ENCODE measurements at places on chromosomes 7 and 10. TPM values are rescaled to one million over a fixed set of nuclear protein-coding genes. Genes with fewer than 3 reads are reported as not detected.

DNA sequence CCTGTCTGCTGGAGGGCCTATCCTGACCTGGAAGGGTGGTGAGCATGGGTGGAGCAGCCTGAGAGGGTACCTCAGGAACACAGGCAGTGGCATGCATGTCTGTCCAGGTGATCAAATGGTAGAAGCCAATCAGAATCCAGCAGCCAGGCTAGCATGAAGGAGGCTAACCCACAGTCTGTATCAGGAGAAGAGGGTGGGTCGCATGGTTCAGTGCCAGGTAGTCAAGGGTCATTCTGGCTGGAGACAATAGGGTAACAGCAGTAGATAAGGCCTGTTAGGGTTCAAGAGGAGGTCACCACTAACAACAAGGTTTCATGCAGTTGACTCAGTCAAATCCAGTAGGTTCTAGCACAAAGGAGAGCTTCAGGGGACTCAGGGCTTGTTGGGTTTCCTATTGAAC is 10.4 kb downstream of the ALDH18A1 start:
- no peaks in the 10 kb centered on the region for H3K27me3 ChIP-seq
- H3K36me3 ChIP-seq, result peaks cover 24% of the 10 kb centered on the region
- H3K4me1 ChIP-seq, result no peaks in the 10 kb centered on the region
- H3K27ac ChIP-seq, result no peak overlapping the region

GRCh38 chr7:155456738-155457543 is 988 bp upstream of the EN2 start:
- H3K27me3 ChIP-seq, result peaks cover 97% of the 10 kb centered on the region
- H3K27ac ChIP-seq, result no peak overlapping the region
- DNase-seq, result no peak
- no peaks in the 10 kb centered on the region for H3K36me3 ChIP-seq
- H3K4me1 ChIP-seq, result peaks cover 52% of the 10 kb centered on the region
- H3K4me3 ChIP-seq, result peak overlapping the region; percentile 63

The AZGP1 gene
- 3.1 TPM for total RNA-seq

DNA sequence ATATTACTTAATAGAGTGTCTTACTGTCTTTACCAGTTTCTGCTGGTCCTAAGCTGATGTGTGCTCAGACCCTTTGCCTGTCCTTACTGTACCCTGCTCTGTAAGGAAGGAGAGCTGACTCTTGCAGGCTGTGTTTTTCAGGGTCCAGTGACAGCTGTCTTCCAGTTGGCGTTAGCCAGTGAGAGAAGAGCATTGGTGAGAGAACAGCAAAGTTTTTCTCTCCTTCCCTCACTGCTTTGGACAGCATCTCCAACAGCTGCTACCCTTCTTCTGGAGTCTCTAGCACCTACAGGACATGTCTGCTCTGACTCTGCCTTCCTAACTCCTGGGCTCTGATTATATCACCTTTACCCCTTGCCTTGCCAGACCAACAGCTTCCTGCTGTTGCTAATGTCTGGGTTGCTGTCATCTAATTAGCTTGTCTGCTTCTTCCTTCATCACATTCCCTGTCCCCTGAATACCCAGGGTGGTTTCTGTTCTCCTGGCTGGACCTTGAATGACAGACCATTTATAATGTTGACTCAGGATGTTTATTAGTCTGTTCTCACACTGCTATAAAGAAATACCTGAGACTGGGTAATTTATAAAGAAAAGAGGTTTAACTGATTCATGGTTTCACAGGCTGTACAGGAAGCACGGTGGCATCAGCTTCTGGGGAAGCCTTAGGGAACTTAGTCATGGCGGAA is 23.5 kb upstream of the PANK1 start:
- H3K27ac ChIP-seq, result no peak overlapping the region
- H3K4me1 ChIP-seq, result no peaks in the 10 kb centered on the region
- no peaks in the 10 kb centered on the region for H3K27me3 ChIP-seq
- no peak for DNase-seq
- no peaks in the 10 kb centered on the region for H3K36me3 ChIP-seq

The PNLIPRP2 gene
- total RNA-seq, result not detected

- H3K4me3 ChIP-seq, result no peak overlapping the region
- H3K36me3 ChIP-seq, result no peaks in the 10 kb centered on the region
- H3K4me1 ChIP-seq, result peaks cover 11% of the 10 kb centered on the region
- DNase-seq, result no peak
Observed at GRCh38 chr10:4763960-4764428, 62.0 kb upstream of the AKR1E2 start.

The CCM2 gene
- 40.3 TPM for total RNA-seq

- no peak overlapping the region for H3K27ac ChIP-seq
- H3K27me3 ChIP-seq, result no peaks in the 10 kb centered on the region
- H3K4me3 ChIP-seq, result no peak overlapping the region
- no peaks in the 10 kb centered on the region for H3K4me1 ChIP-seq
Observed at GRCh38 chr7:33888166-33888565, 17.2 kb upstream of the BMPER start.

The GPR85 gene
- total RNA-seq, result 0.46 TPM

The TAC1 gene
- 3.2 TPM for total RNA-seq

The MBL2 gene
- total RNA-seq, result 0.06 TPM

The ZNF804B gene
- total RNA-seq, result not detected

The NXPH1 gene
- not detected for total RNA-seq

The KCP gene
- total RNA-seq, result 0.66 TPM

GRCh38 chr7:42573881-42574672 is 337.1 kb upstream of the GLI3 start:
- H3K27ac ChIP-seq, result peak overlapping the region; percentile 20
- no peak for DNase-seq
- no peak overlapping the region for H3K4me3 ChIP-seq

- no peaks in the 10 kb centered on the region for H3K27me3 ChIP-seq
- H3K4me1 ChIP-seq, result no peaks in the 10 kb centered on the region
- no peak overlapping the region for H3K27ac ChIP-seq
- no peaks in the 10 kb centered on the region for H3K36me3 ChIP-seq
- no peak for DNase-seq
Observed at GRCh38 chr7:109893231-109893630, 1197.7 kb upstream of the LRRN3 start.

- H3K27me3 ChIP-seq, result no peaks in the 10 kb centered on the region
- no peaks in the 10 kb centered on the region for H3K36me3 ChIP-seq
- no peak for DNase-seq
- peak overlapping the region; percentile 81 for H3K27ac ChIP-seq
Observed at GRCh38 chr10:7593905-7594304, 72.9 kb downstream of the ITIH5 start.

DNA sequence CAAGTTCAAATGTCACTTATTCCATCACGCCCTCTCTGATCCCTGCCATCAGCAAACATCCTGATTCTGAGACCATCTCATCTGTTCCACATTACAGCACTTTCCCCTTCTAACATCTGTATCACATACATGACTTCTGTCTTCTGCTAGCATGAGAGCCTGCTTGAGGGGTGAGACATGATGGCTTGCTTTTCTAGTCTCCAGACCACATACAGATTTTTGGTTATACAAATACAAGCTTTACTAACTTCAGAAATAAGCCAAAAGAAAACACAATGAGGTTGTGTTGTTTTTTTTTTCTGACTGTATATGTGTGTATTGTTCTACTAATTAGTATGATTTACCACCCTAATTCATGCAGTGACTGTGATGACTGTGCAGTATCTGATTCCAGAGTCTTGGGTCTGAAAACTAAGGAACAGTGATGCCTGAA is 34.3 kb downstream of the NAPEPLD start:
- no peak for DNase-seq
- H3K27ac ChIP-seq, result no peak overlapping the region
- peaks cover 27% of the 10 kb centered on the region for H3K36me3 ChIP-seq
- no peak overlapping the region for H3K4me3 ChIP-seq
- H3K4me1 ChIP-seq, result no peaks in the 10 kb centered on the region

DNA sequence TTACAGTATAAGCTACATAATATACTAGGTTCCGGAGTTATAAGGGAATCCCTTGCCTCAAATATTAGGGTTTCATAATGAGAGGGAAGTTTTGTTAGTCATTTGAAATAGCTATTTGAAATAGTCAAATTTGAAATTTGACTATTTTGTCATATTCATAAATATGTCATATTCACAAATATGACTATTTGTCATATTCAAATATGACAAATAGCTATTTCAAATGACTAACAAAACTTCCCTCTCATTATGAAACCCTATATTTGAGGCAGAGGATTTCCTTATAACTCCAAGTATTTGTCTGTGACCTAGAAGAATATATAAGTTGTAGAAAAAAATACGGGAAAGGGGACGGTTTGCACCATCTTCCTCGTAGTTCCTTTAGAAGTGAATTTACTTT is 76.6 kb downstream of the HDAC9 start:
- peaks cover 5% of the 10 kb centered on the region for H3K4me1 ChIP-seq
- H3K36me3 ChIP-seq, result no peaks in the 10 kb centered on the region
- no peak overlapping the region for H3K4me3 ChIP-seq
- DNase-seq, result no peak
- no peak overlapping the region for H3K27ac ChIP-seq

GRCh38 chr10:72719941-72720592 is 28.1 kb downstream of the MCU start:
- no peak overlapping the region for H3K4me3 ChIP-seq
- no peak for DNase-seq
- peaks cover 7% of the 10 kb centered on the region for H3K4me1 ChIP-seq

GRCh38 chr10:17907641-17908040 is 44.1 kb upstream of the SLC39A12 start:
- no peak overlapping the region for H3K4me3 ChIP-seq
- H3K27me3 ChIP-seq, result no peaks in the 10 kb centered on the region
- no peak overlapping the region for H3K27ac ChIP-seq
- H3K36me3 ChIP-seq, result no peaks in the 10 kb centered on the region
- no peak for DNase-seq
- H3K4me1 ChIP-seq, result peaks cover 17% of the 10 kb centered on the region

GRCh38 chr10:18949391-18949790 is 99.2 kb upstream of the MALRD1 start:
- H3K27ac ChIP-seq, result no peak overlapping the region
- no peaks in the 10 kb centered on the region for H3K27me3 ChIP-seq
- H3K36me3 ChIP-seq, result no peaks in the 10 kb centered on the region
- no peaks in the 10 kb centered on the region for H3K4me1 ChIP-seq

DNA sequence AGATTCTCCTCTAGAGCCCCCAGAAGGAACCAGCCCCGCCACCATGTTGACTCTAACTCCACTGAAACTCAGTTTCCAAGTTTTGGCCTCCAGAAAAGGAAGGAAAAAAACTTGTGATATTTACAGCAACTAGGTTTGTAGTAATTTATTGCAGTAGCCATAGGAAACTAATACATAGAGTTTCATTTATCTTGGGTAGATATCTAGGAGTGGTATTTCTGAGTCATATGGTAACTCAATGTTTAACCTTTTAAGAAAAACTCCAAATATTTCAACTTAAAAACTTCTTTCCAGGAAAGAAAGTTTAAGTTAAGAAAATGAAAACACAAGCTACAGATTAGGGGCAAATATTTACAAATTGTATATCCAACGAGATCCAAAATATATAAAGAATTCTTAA is 576.7 kb downstream of the KCNMA1 start:
- no peak for DNase-seq
- H3K36me3 ChIP-seq, result no peaks in the 10 kb centered on the region
- H3K4me1 ChIP-seq, result no peaks in the 10 kb centered on the region
- no peaks in the 10 kb centered on the region for H3K27me3 ChIP-seq
- H3K27ac ChIP-seq, result no peak overlapping the region

Measured in esophagus muscularis mucosa (tissue), 4 donors.